ENCODE measurements at places on chromosomes 5 and 9.

GRCh38 chr5:6704361-6704851 is 8.8 kb upstream of the TENT4A start:
- peak; percentile 90 for DNase-seq

DNA sequence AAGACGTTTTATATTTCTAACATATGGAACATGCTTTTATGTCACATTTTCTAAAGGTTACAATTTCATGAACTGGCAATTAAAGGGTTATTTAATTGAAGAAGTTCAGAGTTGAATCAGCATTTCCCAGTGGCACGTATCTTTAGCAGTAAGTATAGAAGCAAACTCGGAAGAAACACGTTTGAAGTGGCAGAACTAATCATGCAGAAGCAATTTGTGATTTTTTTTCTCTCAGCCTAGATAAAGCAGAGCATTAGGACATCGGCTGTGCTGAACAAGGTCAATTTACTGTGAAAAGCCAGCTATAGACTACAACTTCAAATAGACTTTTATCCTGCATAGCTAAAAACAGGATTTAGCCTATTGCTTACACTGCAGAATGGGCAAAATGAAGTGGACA is 104.7 kb downstream of the ISL1 start:
- DNase-seq = no peak

GRCh38 chr5:64880821-64881220 is 112.1 kb downstream of the CWC27 start:
- no peak for DNase-seq

DNA sequence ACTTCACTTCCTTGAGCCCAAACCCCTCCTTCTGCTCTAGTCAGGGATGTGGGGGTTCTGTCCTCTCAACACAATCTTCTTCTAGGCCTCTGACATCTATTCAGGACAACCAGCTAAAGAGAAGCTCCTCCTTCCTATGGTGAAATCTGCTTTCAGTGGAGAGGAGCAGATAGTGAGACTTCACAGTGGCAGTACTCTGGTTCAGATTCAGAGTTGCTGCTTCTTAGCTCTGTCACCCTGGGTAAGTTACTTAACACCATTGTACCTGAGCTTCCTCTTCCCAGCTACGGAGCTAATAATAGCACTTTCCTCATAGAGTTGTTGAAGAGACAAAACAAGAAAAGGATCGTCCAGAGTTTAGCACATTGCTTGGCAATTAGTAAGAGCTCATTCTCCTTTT is 77.3 kb upstream of the LARP1 start:
- DNase-seq = no peak

DNA sequence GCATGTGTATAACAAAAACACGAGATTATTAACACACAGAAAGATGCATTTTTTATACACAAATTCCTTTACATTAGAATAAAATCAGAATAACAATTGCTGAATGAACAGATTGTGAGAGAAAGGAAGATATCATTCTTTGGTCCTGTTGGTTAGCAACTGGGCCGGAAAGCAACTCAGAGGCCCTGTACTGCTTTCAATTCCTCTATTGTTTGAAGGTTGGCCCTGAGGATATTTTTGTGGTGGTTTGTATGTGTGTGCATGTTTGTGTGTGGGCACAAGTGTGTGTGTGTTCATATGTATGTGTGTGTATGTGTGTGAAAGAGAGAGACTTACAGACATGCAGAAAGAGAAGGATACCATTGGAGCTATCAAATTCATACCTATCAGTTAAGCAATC is 356.8 kb upstream of the DMAC1 start:
- no peak for DNase-seq

- peak; percentile 37 for DNase-seq
Observed at GRCh38 chr9:88187631-88188030, 49.4 kb upstream of the SPATA31C2 start.

- peak; percentile 78 for DNase-seq
Observed at GRCh38 chr5:34609951-34610441, 46.1 kb upstream of the RAI14 start.
